Kidney (tissue), 22 donors: ENCODE measurements at places on chromosomes 13 and 19. TPM values are rescaled to one million over a fixed set of nuclear protein-coding genes. Genes with fewer than 3 reads are reported as not detected.

DNA sequence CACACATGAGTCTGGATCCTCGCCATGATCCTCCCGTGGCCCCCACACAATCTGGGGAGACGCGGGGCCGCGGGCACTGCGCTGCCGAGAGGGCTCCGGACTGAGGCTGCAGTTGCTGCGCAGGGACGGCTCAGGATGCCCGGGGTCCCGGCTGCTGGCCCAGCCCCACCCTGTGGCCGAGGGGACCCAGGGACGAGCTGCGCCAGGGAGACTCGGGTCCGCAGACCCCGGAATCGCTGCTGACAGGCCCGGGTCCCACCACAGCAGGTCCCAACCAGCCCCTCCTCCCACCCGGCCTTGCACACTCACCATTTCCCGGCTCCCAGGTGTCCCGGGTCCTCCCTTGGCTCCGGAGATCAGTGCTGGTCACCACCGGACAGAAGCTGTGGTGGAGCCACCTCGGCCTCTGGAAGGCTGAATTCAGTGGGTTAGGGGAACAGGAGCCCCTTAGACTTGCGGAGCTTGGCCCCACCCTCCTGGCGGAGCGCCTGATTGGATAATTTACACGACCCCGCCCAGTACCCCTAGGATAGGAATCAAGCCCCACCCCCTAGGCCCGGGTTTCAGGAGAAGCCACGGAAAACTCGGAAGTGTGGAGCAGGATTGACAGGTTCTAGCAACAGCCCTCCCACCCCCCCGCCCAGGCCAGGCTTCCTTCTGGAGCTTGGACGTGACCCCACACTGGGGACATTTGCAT is 57.4 kb downstream of the ZNF44 start:
- peak; percentile 65 for DNase-seq
- H3K4me3 ChIP-seq = peak overlapping the region; percentile 34
- H3K4me1 ChIP-seq = no peaks in the 10 kb centered on the region
- no peaks in the 10 kb centered on the region for H3K27me3 ChIP-seq

GRCh38 chr13:28530729-28531076 is 35.8 kb upstream of the FLT1 start:
- DNase-seq = no peak
- H3K36me3 ChIP-seq = no peaks in the 10 kb centered on the region
- peaks cover 6% of the 10 kb centered on the region for H3K4me1 ChIP-seq
- H3K27me3 ChIP-seq = peaks cover 18% of the 10 kb centered on the region
- no peak overlapping the region for H3K27ac ChIP-seq

DNA sequence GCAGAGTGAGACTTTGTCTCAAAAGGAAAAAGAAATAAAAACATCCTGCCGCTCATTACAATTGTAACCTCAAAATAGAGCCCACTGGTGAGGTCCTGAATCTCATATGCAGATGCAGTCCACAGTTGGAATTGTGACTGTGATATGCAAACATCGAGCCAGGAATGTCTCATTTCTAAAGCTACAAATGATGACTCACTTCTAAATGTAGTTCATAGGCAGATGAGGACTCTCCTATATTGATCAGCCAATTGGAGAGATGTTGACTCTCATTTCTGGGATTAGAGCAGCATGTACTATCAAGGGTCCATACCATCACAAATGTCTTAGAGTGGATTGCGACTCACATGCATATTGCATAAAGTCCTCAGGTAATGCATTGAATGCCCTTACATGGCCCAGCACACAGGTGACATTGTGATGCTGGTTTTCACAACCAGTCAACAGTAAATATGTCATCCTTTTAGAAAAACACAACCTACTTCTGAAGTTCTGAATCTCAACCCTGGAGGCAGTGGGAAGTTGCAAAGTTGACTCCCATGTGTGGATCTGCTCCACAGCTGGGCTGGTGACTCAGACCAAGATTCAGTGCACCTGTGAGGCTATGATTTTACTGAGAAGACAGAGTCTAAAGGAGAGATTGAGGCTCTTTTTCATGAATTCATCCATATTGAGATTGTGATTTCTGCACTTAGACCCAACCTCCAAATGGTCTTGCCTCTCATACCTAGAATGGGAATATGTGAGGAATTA is 16.9 kb upstream of the ZNF254 start:
- H3K4me1 ChIP-seq = no peaks in the 10 kb centered on the region
- no peak for DNase-seq
- H3K36me3 ChIP-seq = peaks cover 5% of the 10 kb centered on the region
- H3K27ac ChIP-seq = no peak overlapping the region

GRCh38 chr19:20259615-20260014 is 92.6 kb downstream of the ZNF486 start:
- H3K27me3 ChIP-seq = no peaks in the 10 kb centered on the region
- H3K4me1 ChIP-seq = no peaks in the 10 kb centered on the region
- H3K36me3 ChIP-seq = no peaks in the 10 kb centered on the region
- no peak overlapping the region for H3K27ac ChIP-seq

- no peaks in the 10 kb centered on the region for H3K4me1 ChIP-seq
- no peak overlapping the region for H3K27ac ChIP-seq
- no peaks in the 10 kb centered on the region for H3K36me3 ChIP-seq
- no peaks in the 10 kb centered on the region for H3K27me3 ChIP-seq
These were observed 2193.1 kb downstream of the PCDH9 start for GRCh38 chr13:65036999-65037398.

DNA sequence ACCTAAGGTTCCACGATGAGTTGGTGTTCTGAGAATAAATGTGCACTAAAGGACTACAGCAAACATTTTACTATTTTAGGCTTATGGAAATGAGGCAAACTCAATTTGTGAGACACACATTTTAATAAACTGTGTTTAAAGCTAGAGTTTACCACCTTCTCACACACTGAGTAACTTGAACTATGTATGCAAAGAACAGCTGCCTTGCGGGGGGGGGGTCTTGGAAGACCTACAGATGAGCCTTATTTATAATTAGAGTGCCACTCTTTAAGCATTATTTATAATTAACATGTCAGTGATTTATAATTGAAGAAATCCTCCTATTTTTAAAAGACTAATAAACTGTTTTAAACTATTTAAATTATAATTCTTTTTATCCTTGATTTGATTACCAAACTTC is 300.4 kb downstream of the DLEU7 start:
- no peaks in the 10 kb centered on the region for H3K4me1 ChIP-seq
- no peak overlapping the region for H3K27ac ChIP-seq
- H3K36me3 ChIP-seq = no peaks in the 10 kb centered on the region
- no peak overlapping the region for H3K4me3 ChIP-seq

- H3K27me3 ChIP-seq = no peaks in the 10 kb centered on the region
- peak; percentile 96 for DNase-seq
- peak within 1 kb of the TSS; percentile 80 for H3K4me3 ChIP-seq
- H3K36me3 ChIP-seq = no peaks in the 10 kb centered on the region
- peak within 1 kb of the TSS; percentile 98 for H3K27ac ChIP-seq
These were observed at the start of gene WDR62 for GRCh38 chr19:36054733-36055686. Gene WDR62 (plus strand): TSS chr19:36054897. CDS start chr19:36054972, 75 bp downstream.

DNA sequence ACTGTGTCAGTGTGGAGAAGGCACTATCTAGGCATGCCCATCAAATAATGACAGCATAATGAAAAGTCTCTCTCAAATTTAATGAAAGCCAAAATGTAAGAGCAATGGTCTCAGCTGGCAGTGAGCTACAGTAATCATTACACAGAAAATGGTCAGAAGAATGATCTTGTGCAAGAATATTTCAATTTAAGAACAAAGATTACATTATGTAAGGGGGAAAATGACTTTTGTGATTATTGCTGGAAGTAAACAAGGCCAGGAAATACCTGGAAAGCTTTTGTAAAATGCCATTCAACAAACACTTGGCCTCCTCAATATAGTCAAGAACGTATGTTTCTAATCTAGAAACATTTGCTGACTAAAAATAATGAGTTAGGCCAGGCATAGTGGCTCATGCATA is 89.1 kb downstream of the CAB39L start:
- no peak overlapping the region for H3K4me3 ChIP-seq
- no peak for DNase-seq

GRCh38 chr19:46239193-46240024 is 9.9 kb downstream of the IGFL1 start:
- no peak overlapping the region for H3K4me3 ChIP-seq
- H3K36me3 ChIP-seq = no peaks in the 10 kb centered on the region
- no peaks in the 10 kb centered on the region for H3K27me3 ChIP-seq
- no peaks in the 10 kb centered on the region for H3K4me1 ChIP-seq
- no peak for DNase-seq

DNA sequence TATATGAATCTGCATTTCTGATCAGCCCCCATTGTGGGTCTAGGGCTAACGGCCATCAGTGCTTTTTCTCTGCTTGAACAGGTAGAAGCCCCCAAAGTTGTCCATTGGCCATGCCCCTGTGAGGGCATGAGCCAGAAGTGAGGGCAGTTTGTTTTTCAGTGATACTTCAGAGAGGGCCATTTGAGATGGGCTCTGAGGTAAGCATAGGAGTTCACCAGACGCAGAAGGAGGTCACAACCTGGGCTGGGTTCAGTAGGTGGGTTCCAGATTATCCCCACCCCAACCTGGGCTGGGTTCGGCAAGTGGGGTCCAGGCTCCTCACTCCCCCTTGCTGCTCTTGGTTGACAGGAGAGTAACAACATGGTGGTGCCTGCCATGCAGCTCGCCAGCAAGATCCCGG is 33.4 kb downstream of the MAU2 start:
- H3K36me3 ChIP-seq = peaks cover 28% of the 10 kb centered on the region
- no peaks in the 10 kb centered on the region for H3K4me1 ChIP-seq
- H3K27me3 ChIP-seq = no peaks in the 10 kb centered on the region
- no peak overlapping the region for H3K4me3 ChIP-seq
- H3K27ac ChIP-seq = no peak overlapping the region

DNA sequence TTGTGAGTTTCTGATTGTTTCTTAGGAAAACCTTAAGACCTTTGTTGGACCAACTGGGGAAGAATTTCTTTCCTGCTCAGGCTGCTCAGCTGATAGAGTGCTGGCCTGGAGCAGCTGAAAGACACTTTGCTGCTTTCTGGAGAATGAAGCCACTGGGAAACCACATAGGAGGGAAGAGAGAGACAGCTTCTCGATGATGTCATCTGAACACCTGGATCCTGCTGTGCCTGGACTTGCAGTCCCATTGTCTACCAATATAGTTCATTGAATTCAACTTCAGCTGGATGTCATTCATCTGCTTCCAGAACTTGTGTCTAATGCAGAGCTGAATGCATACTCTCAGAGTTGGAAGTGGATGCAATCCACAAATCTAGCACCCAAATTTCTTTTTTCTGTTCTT is 34.3 kb upstream of the TSHZ3 start:
- H3K4me1 ChIP-seq = no peaks in the 10 kb centered on the region
- DNase-seq = no peak
- no peak overlapping the region for H3K27ac ChIP-seq
- no peaks in the 10 kb centered on the region for H3K27me3 ChIP-seq
- no peak overlapping the region for H3K4me3 ChIP-seq

GRCh38 chr19:15263361-15263985 is 31.2 kb upstream of the EPHX3 start:
- H3K27me3 ChIP-seq = no peaks in the 10 kb centered on the region
- no peak for DNase-seq
- peaks cover 15% of the 10 kb centered on the region for H3K4me1 ChIP-seq
- no peak overlapping the region for H3K4me3 ChIP-seq
- H3K27ac ChIP-seq = no peak overlapping the region
- peaks cover 4% of the 10 kb centered on the region for H3K36me3 ChIP-seq

DNA sequence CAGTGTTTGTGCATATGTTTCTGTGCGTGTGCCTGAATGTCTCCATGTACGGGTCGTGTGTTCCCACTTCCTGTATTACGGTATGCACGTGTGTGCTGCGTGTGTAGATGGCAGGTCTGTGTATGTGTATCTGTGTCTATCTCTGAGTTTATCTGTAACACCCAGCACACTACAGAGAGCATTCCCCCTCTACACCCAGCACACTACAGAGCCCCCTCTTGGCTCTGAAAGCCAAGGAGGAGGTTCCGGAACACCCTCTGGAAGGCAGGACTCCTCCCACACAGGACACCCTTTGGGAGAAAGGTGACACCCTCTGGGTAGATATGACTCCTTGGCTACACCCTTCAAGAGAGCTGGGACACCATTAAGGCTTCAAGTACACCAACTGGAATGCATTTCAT is 2.1 kb upstream of the ERFL start:
- no peak for DNase-seq
- peaks cover 76% of the 10 kb centered on the region for H3K27me3 ChIP-seq
- H3K27ac ChIP-seq = no peak overlapping the region
- H3K36me3 ChIP-seq = no peaks in the 10 kb centered on the region
- no peak overlapping the region for H3K4me3 ChIP-seq
- H3K4me1 ChIP-seq = peaks cover 4% of the 10 kb centered on the region

DNA sequence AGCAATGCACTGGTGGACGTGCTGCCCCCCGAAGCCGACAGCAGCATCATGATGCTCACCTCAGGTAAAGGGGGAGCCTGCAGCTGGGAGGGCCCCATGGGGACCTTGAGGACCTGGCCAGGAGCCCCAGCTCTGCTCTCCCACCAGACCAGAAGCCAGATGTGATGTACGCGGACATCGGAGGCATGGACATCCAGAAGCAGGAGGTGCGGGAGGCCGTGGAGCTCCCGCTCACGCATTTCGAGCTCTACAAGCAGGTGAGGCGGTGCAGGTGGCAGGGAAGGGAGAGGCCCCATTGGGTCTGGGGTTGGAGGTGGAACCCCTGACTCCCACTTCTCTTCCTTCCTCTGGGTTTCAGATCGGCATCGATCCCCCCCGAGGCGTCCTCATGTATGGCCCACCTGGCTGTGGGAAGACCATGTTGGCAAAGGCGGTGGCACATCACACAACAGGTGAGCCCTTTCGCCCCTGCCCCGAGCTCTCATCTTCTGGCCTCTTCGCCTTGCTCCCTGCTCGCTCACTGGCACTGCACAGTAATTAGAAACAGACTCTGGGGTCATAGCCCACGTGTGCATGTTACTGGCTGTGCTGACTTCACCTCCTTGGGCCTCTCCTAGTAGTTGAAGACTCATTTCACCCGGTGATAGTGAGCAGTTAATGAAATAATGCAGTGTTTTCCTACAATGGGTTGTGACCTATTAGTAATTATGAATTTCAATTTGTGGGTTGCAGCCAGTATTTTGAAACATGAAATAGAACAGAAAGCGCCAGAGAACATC is 3.6 kb downstream of the PSMC4 start:
- no peak overlapping the region for H3K4me3 ChIP-seq
- H3K36me3 ChIP-seq = peaks cover 7% of the 10 kb centered on the region
- no peaks in the 10 kb centered on the region for H3K27me3 ChIP-seq
- H3K4me1 ChIP-seq = no peaks in the 10 kb centered on the region
- no peak overlapping the region for H3K27ac ChIP-seq

GRCh38 chr13:69571606-69572323 is 535.9 kb upstream of the ATXN8OS start:
- no peaks in the 10 kb centered on the region for H3K27me3 ChIP-seq
- H3K36me3 ChIP-seq = no peaks in the 10 kb centered on the region
- DNase-seq = no peak
- no peaks in the 10 kb centered on the region for H3K4me1 ChIP-seq

- no peak overlapping the region for H3K4me3 ChIP-seq
- no peaks in the 10 kb centered on the region for H3K36me3 ChIP-seq
- no peak for DNase-seq
- no peaks in the 10 kb centered on the region for H3K4me1 ChIP-seq
These were observed 163.1 kb upstream of the MIR17HG start for GRCh38 chr13:91184244-91184926.

Gene CLEC17A
- total RNA-seq = 0.76 TPM

Gene NAXD
- 37.9 TPM for total RNA-seq

Gene DLL3
- 0.13 TPM for total RNA-seq

Gene ZSCAN4
- not detected for total RNA-seq

Gene ZNF540
- total RNA-seq = 8.4 TPM

Gene PTPRH
- 2.8 TPM for total RNA-seq

Gene ZNF844
- 28.1 TPM for total RNA-seq

Gene DAND5
- not detected for total RNA-seq

Gene GARIN5A
- total RNA-seq = 2.0 TPM

Gene PBX4
- total RNA-seq = 5.7 TPM

Gene PRRG2
- total RNA-seq = 14.9 TPM

Gene ZGLP1
- total RNA-seq = 4.6 TPM
